Right hindlimb (tissue), 1 donor: ENCODE measurements at places on chromosomes 3 and 15.
A peak's percentile ranks its signal among the peaks of the same experiment; 100 is the strongest.

DNA sequence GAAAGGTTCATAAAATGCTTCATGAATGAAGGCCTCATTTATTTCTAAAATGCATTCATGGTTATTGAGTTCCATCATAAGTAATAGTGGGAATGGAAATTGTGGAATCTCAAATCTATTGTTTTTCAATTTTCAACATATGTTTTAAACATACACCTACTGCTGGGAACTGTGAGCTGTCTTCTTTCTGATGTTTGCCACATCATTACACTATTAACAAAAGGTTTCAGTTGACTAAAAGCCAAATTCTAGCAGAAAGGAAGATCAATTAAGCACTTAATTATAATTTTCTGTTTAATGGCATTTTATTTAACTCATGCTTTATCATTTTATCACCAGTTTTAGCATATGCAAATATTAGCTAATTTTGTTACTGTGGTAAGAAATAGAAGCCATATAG, 13.8 kb upstream of the TBC1D23 start:
- no peak for DNase-seq

- DNase-seq: no peak
Measured at GRCh38 chr3:158696618-158697017, 24.2 kb upstream of the LXN start.

GRCh38 chr15:46461416-46461815, 826.6 kb downstream of the SQOR start:
- DNase-seq: no peak

- no peak for DNase-seq
Measured at GRCh38 chr3:132292042-132292441, 25.2 kb upstream of the ACP3 start.

DNA sequence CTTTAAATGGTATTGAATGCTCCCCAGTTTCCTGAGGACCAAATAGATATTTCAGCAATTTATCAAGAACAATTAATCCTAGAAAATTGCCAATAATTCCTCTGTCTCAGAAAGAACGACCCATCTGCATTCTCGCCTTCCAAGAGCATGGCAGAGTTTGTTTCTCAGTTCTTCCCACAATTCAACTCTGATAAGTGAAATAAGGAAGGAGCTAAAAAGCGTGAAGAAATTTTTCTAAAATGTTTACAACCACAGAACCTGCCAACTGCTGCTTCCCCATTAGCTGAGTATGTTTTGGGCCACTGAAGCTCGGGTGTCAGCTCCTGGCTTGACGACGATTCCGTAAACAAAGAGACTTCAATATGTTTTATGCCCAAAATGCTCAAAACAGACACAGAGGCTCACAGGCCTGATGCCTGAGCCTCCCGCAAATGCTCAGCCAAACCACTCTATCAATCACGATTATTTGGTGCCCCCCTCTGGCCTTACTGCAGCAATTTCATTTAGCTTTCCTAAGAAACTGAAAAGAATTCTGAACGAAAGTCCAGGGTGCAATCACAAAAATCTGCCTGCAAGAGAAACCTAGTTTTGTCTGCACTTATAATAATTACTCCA, 259.2 kb upstream of the CCDC54 start:
- DNase-seq: peak; percentile 80

GRCh38 chr15:25436707-25437106, 2.1 kb downstream of the UBE3A start:
- no peak for DNase-seq

GRCh38 chr3:111509308-111509707, 32.7 kb upstream of the CD96 start:
- DNase-seq: no peak

DNA sequence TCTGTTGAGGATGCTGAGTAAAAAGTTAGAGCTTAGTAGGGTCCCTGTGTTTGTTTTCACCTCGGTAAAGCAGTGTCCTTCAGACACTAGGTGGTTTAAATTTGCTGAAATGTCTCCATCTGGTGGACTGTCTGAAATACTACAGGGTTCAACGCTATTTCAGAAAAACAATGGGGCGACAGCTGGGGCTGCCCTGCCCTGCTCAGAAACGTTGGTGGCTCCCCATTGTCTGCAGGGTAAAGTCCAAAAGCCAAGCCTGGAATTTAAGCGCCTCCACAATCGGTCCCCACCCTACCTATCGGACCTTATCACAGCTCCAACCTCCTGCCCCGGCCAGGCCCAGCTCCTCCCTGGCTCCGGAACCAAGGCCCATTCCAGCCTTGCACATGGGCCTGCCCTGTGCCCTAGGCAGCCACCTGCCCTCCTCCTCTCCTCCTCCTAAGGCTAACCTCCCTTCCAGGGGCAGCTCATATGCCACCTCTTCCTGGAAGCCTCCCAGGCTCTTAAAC, 4.3 kb upstream of the TSEN2 start:
- no peak for DNase-seq

GRCh38 chr3:39322936-39323335, 6.6 kb upstream of the CCR8 start:
- DNase-seq: no peak

- DNase-seq: peak; percentile 35
Measured at GRCh38 chr15:100372739-100373119, 31.0 kb upstream of the ADAMTS17 start.
